Memory B cell (primary cell): ENCODE measurements at places on chromosomes 5 and 9.

- no peak for DNase-seq
These were observed 23.2 kb upstream of the GOLGA1 start for GRCh38 chr9:124964056-124964455.

GRCh38 chr5:137792303-137792702, 38.1 kb upstream of the HNRNPA0 start:
- DNase-seq: no peak

DNA sequence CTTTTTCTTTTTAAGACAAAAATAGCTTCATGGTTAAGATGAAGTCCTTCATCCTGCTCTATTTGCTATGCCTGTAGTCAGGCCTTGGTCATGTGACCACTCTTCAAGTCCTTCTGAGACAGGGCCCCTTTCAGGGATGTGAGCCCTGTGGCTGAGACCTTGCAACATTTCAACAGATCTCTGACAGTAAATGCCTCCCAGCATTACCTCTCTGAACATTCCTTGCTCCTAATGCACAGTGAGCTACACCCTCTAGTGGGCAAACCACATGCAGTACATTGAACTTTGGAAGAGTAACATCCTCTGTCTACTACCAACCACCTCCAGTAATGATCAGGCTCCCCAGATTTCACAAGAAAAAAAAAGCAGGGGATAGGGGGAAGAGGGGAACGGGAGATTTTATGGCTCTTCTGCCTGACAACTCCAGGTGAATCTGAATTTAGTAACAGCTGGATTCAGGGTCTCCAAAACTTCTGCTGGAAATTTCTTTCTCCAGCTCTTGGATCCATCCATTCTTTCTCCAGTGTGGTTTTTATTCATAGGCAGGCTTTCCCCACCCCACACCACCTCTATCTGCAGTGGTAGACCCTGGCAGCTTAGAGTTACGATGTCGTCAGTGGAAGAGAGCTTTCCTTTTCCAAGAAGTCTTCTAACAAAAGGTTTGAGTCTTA, 8.9 kb upstream of the FBXO38 start:
- no peak for DNase-seq

GRCh38 chr5:78679905-78680304, 31.3 kb upstream of the LHFPL2 start:
- no peak for DNase-seq

- no peak for DNase-seq
These were observed 23.4 kb upstream of the COL27A1 start for GRCh38 chr9:114131808-114132549.

DNA sequence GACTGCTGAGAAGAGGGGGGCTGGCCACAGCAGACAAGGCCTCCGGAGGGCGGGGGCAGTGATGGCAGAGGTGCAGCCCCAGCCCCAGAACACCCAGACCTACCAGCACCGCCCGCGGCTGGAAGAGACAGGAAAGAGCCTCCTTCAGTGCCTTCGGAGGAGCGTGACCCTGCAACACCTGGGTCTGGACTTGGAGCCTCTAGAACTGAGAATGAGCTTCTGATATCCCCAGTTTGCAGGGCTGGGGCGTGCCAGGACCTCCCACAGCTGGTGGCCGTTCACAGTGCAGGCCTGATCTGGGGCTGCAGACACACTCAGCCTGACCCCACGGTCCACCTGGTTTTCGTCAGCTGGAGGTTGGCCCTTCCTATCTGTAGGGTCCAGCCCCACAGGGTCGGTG, 9.1 kb downstream of the LCN10 start:
- DNase-seq: no peak

GRCh38 chr5:89686081-89686765, 723.3 kb downstream of the CETN3 start:
- DNase-seq: no peak

DNA sequence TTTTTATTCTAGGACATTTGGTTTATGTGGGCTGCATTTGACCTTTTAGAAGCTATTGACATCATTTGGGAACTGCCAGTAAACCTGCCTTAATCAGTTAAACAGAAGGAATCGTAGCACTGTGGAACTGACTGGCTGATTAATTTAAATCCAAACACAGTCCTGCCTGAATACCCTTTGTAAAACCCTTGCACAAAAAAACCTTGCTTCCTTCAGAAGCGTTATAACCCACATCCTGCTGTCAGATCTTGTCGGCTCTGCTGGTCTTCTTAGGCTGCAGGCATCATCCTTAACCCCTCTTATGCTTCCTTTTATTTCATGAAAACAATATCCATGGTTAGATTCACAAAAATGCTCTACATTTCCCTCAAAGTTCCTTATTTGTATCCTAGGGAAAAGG, 46.3 kb downstream of the PAM start:
- no peak for DNase-seq

DNA sequence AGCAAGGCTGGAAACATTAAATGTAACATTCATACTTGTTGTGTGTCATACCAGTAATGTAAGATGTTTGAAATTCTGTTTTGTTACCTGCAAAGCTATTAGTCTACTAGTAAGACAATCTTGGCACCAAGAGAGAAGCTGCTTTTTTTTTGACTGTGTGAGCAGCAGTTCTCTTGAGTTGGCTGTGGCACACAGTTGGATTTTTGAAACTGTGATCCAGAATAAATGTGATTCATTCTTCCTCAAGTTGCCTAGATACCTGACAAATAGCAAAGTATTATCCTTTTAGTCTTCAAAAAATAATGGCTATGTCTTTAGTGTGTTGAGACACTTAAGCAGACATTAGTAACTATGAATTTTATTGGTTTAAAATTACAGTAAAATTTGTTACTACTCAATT, 57.2 kb upstream of the HAPLN1 start:
- DNase-seq: no peak

DNA sequence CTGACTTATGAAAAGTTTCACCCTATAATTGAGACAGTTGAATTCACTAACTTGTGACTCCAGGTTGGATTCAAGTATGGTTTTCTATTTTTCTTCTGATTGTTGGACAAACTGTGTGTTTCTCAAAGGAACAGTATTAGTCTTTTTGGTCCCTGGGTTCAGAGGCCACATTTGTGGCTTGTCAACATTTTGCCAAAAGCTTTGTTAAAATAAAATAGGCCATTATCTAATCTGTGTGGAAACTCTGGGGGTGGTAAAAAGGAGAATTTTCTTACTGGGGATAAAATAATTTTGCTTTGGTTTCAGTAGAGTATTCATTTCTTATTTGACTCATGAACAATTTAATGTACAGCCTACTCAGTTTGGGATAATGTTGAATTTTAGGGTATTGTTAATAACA, 166.3 kb downstream of the TMEM167A start:
- DNase-seq: no peak

GRCh38 chr5:84524491-84524890, 139.8 kb upstream of the EDIL3 start:
- no peak for DNase-seq

GRCh38 chr5:115330830-115331229, 34.4 kb upstream of the CCDC112 start:
- no peak for DNase-seq

DNA sequence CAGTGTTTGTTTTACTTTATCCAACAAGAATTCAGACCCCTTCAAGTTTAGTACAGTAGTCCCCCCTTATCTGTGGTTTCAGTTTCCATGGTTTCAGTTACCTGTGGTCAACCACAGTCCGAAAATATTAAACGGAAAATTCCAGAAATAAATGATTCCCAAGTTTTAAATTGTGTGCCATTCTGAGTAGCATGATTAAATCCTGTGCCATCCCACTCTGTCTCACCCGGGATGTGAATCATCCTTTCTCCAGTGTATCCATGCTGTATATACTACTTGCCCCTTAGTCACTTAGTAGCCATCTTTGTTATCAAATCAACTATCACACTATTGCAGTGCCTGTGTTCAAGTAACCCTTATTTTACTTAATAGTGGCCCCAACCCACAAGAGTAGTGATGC, 153.8 kb upstream of the RASA1 start:
- no peak for DNase-seq

GRCh38 chr9:28930766-28931165, 1357.5 kb upstream of the C9orf72 start:
- DNase-seq: no peak

GRCh38 chr9:92633614-92634278, 36.2 kb downstream of the IPPK start:
- DNase-seq: no peak

DNA sequence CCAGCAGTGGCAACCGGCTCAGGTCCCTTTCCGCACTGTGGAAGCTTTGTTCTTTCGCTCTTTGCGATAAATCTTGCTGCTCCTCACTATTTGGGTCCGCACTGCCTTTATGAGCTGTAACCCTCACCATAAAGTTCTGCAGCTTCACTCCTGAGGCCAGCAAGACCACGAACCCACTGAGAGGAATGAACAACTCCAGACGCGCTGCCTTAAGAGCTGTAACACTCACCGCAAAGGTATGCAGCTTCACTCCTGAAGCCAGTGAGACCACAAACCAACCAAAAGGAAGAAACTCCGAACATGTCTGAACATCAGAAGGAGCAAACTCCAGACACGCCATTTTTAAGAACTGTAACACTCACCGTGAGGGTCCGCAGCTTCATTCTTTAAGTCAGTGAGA, 103.5 kb downstream of the GLIS3 start:
- no peak for DNase-seq

GRCh38 chr9:134641173-134641989, at the start of gene COL5A1:
TSS of gene COL5A1 (plus strand) at chr9:134641803. CDS start at chr9:134642188, 385 bp downstream.
- DNase-seq: no peak

- DNase-seq: no peak
These were observed 31.9 kb upstream of the F2R start for GRCh38 chr5:76683816-76684731.

- DNase-seq: no peak
These were observed 9.2 kb downstream of the STC2 start for GRCh38 chr5:173318881-173319620.

DNA sequence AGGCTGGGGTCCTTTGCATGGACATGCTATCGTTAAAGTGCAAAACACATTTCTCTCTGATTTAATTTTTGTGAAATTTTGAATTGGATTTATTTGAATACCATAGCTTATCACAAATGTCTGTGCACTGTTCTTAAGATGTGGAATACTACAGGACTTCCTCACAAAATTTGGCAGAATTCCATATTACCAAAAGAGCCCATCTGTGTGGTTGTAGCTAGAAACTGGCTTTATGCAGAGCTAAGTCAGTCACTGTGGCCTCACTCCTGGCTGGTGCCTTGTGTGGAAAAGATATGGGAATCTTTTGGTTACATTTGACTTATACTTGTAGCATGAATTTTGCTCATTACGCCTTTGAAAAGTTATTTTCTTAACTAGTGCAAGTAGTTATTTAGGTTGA, 35.5 kb downstream of the ACO1 start:
- no peak for DNase-seq

- DNase-seq: no peak
These were observed 6.3 kb downstream of the IGIP start for GRCh38 chr5:140131967-140132409.

DNA sequence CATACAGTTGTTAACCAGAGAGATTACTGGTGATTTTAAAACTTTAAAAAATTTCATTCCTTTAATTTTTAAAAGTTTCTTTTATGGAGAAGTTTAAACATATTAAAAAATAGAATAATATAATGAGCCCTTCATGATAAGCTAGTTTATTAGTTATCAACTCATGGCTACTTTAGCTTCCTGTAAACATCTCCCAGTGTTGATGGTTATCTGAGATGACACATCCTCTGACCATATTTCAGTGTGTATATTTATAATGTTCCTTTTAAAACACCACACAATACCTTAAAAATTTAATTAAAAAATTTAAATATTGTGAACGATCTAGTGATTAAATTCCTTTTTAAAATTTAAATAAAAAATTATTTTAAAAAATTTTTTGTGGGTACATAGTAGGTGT, 74.1 kb downstream of the IPO11 start:
- no peak for DNase-seq

- no peak for DNase-seq
These were observed 118.7 kb upstream of the CCDC112 start for GRCh38 chr5:115415143-115415491.

DNA sequence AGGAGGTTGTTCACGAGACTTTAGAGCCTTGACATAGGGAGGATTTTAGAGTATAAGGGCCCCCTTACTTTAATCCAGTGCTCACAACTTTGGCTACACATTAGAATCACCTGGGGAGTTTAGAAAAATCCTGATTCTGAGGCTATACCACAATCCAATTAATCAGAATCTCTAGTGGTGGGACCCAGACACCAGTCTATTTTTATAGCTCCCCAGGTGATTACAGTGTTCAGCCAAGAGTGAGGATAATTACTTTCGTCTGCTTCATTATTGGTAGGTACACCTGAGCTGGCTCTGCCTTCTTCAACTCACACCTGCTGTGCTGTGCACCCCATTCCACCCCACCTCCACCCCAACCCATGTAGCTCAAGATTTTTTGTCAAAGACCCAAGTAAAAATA, 141.3 kb upstream of the EPB41L4A start:
- no peak for DNase-seq

- no peak for DNase-seq
These were observed 252.0 kb upstream of the ISL1 start for GRCh38 chr5:51131266-51131665.

- no peak for DNase-seq
These were observed 120.5 kb downstream of the FBXL7 start for GRCh38 chr5:15620501-15620900.

DNA sequence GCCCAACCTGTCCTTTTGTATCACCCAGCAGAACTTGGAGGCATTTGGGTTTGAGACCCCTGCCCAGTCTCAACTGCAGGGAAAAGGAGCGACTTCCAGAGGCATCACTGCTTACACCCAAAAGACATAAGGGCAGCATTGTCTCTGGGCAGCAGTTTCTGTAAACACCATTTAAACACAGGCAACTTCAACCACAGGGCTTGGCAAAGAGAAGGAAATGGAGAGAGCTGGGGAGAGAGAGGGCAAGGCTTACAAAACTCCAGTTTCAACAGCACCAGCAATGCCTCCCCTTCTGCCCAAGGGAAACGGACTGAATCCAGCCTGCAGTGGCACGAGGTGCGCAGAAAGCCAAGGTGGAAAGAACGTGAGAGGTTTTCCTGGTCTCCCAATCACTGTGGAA, 147.6 kb downstream of the ROR2 start:
- DNase-seq: no peak

DNA sequence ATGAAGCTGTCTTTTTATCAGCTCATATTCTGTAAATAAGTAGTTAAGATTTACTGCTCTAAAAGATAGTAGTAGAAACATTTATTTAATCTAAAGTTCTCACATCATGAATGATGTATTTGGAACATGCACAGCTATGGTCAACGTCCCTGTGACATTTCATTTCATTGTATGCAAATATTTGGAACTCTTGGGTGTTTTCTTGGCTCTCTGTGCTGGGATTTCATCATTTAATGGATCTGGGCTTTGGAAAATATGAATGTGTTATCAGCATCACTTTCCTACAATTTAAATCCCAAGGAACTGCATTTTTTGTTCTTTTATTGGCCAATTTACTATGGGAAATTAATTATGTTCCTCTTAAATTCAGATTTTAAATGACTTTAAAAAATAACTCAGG, 462.9 kb downstream of the SEMA5A start:
- DNase-seq: no peak
